ENCODE measurements at places on chromosomes 2 and 18.

DNA sequence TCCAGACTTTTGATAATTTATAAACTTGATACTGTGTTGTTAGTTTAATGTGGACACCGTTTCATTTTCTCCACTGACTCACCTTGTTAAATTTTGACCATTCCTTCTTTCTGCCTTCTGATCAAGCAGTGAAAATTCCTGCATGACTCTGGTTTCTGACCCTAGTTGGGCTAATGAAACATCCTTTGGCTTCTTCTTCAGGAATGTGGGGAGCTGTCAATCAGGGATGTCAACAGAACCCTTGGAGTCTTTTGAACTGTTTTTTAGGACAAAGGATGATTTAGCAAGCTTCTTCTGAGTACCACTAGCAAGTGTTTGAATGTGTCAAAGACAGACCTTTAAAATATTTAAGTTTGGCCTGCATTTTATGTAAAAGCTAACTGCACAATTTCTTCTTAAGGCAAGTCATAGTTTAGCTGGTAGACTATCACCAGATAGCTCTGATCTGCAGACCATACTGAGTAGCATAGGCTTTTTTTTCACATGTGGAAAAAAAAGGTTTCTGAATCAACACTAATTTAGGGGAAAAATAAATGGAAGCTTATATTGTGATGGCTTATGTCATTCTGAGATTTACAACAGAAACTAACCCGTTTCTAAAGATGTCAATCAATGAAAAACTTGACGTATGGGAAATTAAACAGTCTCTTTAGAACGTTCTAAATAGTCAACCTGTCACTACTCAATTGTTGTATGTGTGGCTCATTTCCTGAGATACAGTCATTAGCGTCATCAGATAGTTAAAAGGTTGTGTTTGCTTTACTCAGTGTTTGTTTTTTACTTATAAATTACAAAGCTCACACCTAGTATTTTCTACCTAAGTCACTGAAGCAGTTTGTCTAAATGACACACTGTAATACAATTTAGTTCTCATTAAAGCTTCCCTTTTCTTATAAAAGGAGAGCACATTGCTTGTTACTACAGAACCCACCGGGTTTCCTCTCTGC, 311.4 kb downstream of the PTPRM start:
- DNase-seq: no peak

GRCh38 chr2:241511091-241511741, 2.8 kb upstream of the STK25 start:
- DNase-seq: no peak

DNA sequence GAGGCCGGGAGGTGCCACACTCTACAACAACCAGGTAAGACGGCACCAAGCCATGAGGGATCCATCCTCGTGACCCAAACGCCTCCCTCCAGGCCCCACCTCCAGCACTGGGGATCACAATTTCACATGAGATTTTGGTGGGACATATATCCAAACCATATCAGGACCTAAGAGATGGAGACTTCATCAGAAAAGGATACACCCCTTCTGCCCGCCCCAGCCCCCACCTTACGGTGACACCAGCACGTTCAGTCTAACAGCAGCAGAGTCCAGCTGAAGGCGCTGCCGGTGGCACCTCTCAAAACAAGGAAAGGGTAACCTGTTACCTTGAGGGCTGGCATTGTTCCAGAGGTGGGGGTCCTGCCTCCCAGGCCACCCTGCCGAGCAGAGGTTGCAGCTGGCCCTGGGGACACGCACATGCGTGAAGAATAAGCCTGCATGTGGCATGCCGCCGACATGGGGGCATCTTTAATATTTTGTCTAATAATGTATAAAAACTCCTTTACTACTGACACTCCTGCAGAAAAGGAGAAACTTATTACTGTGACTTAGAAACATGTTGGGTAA, 154.4 kb downstream of the GALR1 start:
- no peak for DNase-seq

DNA sequence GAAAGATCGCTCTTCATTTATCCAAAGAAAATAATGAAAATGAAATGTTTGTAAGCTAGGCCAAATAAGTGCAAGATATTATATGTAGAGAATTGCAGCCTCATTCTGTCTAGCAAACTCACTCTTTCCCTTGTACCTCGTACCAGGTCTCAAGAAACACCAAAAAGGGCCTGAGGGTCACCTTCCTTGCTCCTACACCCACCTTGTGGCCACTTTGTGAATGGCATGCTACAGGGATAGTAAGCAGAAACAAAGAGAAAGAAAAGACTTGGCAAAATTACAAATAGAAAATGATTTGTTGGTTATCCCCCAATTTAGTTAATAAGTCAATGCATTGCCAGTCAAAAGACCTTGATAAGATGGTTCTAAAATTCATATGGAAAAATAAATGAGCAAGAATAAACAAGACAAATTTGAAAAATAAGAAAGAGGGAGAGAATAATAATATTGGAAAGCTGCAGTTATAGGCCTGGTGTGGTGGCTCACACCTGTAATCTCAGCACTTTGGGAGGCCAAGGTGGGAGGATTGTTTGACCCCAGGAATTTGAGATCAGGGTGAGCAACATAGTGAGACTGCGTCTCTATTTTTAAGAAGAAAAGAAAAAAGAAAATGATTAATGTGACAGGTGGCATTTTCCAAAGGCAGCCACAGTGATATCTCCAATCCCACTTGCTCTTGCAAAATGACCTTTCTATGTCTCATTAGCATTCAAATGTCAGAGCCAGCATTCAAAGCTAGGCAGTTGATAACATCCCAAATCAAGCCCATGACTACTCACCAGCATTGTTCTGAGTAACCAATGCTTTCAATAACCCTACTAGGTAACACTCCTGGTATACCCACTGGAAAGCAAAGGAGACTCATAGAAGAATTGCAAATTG, 38.8 kb upstream of the BMP10 start:
- peak; percentile 66 for DNase-seq

DNA sequence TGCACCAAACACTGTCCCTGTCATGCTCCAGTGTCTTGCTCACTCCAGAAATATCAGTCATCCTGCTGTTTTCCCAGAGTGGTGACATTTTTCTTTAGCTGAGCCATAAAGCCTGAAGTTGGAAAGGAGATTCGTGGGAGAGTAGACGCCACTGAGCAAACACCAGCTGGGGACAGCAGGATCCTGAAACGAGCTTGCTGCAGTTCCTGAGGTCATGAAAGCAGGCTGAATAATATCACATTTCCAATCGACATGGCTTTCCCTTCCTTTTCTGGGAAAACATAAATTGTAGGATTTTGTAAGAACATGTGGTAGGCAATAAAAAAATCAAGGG, 276.4 kb downstream of the CDCA7 start:
- DNase-seq: no peak

DNA sequence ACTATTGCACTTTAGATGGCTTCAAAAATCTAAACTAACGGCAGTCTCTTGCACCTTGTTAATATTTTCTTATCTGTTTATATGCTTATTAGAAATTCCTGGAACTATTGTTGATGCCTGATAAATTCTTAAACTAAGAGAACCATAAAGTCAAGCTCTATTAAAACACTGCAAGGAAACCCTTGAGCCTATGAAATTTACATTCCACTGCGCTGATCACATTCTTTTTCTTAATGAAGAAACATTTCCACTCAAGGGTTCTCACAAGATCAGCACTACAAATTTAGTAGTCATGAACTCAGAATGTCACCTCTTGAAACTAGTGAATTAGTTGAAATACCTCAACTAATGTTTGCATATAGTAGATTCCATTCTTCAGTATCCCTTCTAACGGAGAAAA, 331.8 kb upstream of the SLC8A1 start:
- DNase-seq: no peak

DNA sequence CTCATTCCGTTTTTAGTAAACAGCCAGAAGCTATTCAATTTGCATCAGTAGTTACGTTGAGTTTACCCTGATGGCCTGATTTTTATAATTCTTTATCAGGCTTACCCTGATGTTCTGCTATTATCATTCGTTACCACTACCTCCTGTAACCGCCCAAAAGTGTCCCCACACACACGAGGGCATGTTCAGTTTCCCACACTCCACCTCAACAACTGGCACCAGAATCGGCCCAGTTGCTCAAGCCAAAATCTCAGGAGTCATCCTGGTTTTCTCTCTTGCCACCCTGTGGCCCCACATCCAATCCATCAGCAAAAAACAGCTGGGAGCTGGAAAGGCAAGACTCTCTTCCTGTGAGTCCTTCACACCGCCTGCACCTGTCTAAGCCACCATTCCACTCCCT, 102.9 kb upstream of the RAB6C start:
- DNase-seq: no peak

- DNase-seq: no peak
Measured at GRCh38 chr2:217853301-217853881, 149.4 kb downstream of the TNS1 start.

DNA sequence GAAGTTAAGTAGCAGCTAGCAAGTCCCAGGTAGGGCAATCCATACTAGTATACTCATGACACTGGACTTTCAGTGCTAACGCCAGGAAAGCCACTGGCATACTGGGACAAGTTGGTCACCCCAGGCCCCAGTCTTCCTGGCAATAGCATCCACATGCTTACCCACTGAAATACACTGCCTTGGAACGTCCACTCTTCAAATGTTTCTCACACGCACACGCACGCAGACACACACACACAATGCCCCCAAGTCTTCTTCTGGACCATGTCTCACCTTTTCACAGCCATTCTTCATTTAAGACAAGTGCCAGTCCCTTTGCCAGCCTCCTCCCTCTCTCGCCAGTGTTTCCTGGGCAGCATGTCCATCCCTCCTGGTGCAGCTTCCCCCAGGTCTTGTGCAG, 8.7 kb upstream of the TEX261 start:
- DNase-seq: no peak

- DNase-seq: no peak
Measured at GRCh38 chr2:15976354-15976753, 36.0 kb downstream of the MYCN start.

GRCh38 chr2:60565472-60565871, 12.0 kb upstream of the BCL11A start:
- no peak for DNase-seq

GRCh38 chr2:81266106-81266505, 961.6 kb upstream of the LRRTM1 start:
- no peak for DNase-seq

DNA sequence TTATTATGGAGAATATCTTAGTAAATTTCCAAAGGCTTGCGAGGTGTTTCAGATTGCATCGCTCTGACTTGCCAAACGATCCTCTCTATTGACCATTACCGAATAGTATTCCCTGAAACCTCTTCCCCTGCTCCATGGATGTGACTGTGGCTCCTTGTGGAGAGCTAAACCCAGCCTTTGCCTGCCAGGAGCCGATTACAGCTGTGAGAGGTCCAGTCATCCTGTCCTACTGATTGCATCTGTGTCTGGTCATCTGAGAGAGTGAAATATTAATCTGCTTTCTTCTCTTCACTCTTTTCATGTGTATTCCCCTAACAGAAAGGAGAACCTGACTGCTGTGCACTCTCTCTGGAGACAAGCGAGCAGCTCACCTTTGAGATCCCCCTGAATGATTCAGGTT, 523.9 kb upstream of the NRP2 start:
- DNase-seq: no peak

DNA sequence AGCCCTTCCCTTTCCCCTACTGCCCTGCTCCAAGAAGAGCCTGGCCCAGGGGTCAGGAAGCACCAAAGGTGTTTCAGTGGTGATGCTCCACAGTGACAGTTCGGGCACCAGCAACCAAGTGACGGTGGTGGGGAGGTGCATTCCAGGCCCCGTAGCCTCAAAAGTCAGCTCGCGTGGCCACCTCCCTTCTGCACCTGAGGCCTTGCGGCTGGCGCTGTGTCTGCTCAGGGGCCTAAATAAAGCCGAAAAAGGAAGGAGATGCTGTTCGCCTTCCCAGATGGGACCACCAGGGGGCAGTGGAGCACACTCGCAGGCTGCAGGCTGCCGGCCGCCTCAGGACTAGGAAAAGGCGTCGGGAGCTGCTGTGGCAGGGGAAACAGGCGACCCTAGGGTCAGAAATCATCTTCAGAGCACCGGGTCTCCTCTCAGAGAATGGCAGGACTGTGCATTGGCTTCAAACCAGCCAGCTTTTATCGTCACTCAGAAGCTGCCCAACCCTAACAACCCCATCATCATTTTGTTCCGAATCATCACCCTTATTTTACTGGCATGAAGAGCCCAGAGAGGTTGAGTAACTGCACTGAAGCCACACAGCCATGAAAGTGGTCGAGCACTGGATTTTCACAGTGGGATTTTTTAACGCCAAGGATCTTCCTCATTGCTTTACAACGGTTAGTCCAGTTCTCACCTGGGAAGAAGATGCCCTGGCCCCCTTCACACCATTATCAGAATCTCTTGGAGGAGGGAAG, 213.0 kb upstream of the CELF4 start:
- DNase-seq: peak; percentile 76

DNA sequence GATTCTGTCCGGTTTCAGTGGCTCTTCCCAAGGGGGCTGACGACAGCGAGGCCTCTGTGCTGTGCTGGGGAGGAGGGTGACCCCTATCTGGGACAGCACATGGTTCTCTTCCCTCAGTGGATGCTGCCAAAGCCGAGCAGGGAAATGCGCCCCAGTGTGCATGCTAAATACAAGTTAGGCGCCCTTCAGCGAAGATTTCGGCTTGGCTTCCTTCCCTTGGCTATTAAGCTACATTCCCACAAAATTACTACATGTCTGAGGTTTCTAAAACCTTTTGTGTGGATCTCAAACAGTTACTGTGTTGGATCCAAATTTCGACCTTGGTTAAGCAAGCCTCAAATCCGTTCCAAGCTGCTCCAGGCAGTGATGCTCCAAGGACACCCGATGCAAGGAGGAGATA, 440.3 kb downstream of the NRXN1 start:
- peak; percentile 73 for DNase-seq

DNA sequence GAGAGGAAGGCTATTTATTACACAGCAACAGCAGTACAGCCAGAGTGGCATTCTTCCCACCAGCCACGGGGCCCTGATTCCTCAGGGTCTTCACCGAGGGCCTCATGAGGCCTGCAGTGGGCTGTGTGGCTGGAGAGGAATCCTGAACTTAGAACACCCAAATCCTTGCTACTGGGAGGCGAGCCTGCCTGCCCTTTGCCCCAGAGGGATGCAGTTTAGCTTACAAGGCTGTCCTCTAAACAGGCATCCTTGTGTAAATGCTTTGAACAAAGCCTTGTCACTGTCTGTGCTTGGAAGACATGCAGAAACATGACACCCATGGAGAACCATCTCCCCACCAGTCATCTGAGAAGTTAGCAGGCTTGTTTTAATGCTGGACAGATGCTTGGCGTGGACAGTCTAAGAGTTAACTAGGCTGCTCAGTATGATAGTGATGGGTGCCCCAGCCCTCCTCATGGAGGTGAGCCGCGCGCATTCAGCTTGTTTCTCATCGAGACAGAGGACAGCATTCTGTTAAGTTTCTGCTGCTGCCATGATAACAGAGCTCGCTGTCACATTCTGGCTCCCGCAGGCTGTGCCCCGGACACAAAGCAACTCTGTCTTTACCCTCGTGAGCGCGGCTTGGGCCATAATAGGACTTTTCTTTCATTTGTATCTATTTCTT, 42.9 kb downstream of the ADI1 start:
- DNase-seq: peak; percentile 78

DNA sequence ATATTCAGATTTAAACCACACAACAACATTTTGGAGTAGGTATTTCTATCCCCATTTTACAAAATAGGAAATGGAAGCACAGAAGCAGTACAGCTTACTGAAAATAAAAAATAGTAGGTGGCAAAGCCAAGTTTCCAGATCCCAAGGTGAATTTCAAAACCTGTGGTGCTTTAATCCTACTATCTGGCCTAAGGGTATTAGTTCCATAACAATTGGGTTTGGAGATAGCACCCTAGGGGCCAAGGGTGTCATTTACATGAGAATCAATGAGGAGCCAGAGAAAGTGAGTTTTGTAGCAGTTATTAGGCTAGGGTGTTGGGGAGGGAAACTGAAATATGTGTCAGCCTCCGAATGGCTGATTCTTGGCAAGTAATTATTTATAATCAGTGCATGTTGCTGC, 24.9 kb downstream of the OSBPL6 start:
- no peak for DNase-seq

GRCh38 chr2:42090216-42090615, 42.4 kb downstream of the PKDCC start:
- no peak for DNase-seq
